ENCODE measurements at places on chromosomes 1 and 21. TPM values are rescaled to one million over a fixed set of nuclear protein-coding genes. Genes with fewer than 3 reads are reported as not detected.

CRP gene
- not detected for total RNA-seq

TFF2 gene
- total RNA-seq: not detected

TNFRSF1B gene
- total RNA-seq: 201 TPM

- no peaks in the 10 kb centered on the region for H3K27me3 ChIP-seq
- H3K27ac ChIP-seq: no peak overlapping the region
Measured at GRCh38 chr21:40471103-40471502, 375.9 kb downstream of the DSCAM start.

GRCh38 chr1:82858031-82858430 lies 1057.3 kb downstream of the ADGRL2 start:
- H3K4me1 ChIP-seq: no peaks in the 10 kb centered on the region
- H3K27me3 ChIP-seq: no peaks in the 10 kb centered on the region
- no peak overlapping the region for H3K4me3 ChIP-seq
- DNase-seq: no peak

All from activated CD4-positive, alpha-beta memory T cell treated with anti-CD3 and anti-CD28 coated beads for 36 hours (primary cell).